Testis (tissue), 5 donors: ENCODE measurements at places on chromosomes 7 and 10. TPM values are rescaled to one million over a fixed set of nuclear protein-coding genes. Genes with fewer than 3 reads are reported as not detected.

LRRD1 gene
- total RNA-seq = 14.8 TPM

GHRHR gene
- total RNA-seq = 3.6 TPM

TMEM140 gene
- 6.3 TPM for total RNA-seq

NEBL gene
- total RNA-seq = 4.9 TPM
